ENCODE measurements at places on chromosomes 5 and 9.
A peak's percentile ranks its signal among the peaks of the same experiment; 100 is the strongest.

GRCh38 chr5:126924331-126925033 lies 105.9 kb downstream of the MARCHF3 start:
- DNase-seq = no peak

DNA sequence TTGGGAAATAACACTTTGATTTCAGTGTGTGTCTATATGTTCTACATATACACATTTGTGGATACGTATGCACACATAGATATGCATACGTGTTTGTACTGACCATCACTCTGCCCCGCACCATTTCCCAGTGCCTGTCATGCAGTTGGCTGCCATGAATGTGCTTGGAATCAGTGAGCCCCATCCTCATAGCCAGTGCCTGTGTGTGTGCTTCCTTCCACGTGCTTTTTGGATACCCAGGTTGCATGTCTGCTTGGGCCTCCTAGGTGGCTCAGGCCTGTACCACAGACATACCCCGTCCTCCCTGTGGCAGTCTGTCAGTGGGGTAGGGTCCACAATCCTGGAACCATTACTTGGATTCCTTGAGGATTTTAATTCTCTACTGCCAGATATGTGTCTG lies 243.6 kb downstream of the FANCC start:
- DNase-seq = no peak

DNA sequence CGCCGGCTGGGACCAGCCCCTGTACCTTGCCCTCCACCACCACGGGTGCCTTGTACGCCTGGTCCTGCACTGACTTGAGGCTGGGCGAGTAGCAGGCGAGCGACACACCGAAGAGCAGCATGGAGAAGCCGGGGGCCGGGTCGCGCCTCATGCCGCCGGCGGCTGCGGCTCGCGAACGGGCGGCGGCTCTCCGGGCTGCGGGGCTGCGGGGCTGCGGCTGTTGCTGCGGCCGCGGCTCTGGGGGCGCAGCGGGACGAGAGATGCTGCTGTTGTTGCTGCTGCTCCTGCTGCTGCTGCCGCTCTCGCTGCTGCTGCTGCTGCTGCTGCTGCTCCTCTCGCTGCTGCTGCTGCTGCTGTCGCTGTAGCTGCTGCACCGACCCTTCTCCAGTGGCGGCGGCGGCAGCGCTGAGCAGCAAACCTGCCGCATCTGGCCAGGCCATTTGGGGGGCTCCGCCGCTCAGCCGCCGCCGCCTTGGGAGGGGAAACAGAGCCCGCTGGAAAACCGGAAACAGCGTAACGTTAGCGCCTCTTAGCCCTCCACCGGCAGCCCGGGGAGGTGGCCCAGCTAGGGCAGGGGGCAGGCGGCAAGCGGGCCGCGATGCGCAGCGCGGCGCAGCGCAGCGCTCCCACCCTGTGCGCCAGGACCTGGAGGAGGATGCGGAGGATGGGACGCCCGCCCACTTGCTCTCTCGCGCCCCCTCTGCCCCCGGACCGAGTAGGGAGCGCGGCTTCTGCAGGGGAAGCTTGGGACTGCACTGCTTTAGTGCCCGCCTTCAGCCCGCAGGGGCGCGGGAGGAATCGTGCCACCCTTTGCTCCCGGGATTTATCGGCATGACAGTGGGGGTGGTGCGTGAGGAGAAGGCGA lies at the start of gene NRG2:
Gene NRG2 (minus strand): TSS at position 657 of the 865 bp plus-strand sequence.
- DNase-seq = peak; percentile 50

DNA sequence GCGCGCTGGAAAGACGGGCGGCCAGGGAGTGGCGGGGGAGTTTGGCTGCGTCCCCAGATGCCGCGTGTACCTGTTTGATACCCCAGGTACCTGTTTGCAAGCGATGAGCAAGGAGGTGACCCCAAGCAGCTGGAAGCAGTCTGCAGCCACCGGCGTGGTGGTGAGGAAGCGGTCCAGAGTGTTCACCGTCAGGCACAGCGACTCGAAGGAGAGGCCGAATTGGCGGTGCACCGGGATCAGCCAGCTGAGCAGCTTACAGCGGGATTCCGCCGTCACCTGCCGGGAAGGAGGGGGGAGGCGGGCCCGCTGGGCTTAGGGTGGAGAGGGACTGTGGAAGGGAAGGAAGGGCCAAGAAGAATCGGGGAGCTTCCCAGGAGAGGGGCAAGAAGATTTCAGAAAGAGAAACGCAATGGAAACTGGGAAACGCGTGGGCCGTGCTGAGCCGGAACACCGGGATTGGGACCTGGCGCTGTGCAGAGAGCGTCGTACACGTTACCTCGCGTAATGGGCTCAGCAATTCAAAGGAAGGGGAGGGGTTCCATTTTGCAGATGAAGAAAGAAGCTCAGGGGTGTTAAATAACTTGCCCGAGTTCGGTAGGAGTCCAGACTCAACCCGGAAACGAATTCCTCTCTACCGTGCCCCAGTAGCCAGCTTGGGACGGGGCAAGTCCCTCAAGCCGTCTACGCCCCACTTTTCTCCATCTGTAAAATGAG lies 980 bp downstream of the CCNO start:
- DNase-seq = no peak

GRCh38 chr9:13279284-13280141 lies at the start of gene MPDZ:
TSS of gene MPDZ (minus strand) at chr9:13279692. CDS start at chr9:13250315, 29,377 bp downstream.
- DNase-seq = no peak

DNA sequence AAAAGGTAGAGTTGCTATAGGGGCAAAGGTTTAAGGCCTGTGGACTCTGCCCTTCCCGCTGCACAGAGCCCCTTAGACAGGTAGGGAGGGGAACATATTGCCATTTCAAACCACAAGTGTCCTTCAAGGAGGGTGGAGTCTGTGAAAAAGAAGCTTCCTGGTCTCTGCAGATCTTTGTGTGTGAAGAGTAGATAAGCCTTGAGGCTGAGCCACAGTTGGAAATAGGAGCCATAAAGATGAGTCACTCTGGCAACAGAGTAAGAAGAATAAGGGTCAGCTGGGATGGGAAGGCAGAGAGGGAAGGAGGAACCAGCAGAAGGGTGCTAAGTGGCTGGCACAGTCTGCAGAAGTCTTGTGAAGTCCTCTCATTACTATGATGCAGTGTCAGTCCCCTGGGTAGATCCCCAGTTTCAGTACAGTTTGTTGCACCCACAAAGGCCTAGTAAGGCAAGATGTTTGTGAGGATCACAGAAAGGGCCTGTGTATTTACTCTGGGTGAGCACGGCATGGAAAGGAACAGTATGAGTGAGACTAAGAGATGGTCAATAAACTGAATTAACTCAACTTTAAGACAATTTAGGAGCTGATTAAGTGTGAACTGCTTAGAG lies 18.1 kb downstream of the GRXCR2 start:
- no peak for DNase-seq

DNA sequence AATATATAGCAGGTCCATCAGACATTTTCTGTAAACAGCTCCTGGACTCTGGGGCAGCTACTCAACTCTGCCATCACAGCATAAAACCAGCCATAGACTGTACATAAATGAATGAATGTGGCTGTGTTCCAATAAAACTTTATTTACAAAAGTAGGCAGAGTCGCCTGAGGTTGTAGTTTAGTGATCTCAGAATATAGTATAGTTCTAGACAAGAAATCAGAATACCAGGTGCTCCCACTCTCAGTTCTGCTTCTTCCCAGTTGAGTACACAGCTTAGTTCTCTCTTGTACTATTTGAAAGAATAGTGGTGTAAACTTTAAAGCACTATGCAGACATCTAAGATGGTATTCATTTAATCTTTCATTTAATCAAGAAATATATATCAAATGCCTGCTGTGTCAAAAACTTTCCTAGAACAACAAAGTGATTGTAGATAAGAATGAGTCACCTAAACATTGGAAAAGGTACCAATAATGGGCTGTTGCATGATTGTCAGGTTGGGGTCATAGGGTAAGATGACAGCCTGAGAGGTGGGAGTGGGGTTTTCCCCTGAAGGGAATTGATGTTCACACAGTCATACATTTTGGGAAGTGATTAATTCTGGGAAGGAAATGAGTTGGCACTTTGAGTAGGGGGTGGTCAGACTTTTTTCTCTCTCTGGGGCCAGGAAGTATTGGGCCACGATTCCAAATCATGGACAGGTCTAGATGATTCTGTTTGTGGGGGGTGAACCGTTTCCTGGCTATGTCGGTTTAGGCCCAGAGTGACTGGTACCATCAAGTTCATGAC lies 37.0 kb downstream of the TNFSF8 start:
- no peak for DNase-seq

GRCh38 chr9:132757016-132757415 lies 86.8 kb downstream of the GTF3C4 start:
- no peak for DNase-seq

DNA sequence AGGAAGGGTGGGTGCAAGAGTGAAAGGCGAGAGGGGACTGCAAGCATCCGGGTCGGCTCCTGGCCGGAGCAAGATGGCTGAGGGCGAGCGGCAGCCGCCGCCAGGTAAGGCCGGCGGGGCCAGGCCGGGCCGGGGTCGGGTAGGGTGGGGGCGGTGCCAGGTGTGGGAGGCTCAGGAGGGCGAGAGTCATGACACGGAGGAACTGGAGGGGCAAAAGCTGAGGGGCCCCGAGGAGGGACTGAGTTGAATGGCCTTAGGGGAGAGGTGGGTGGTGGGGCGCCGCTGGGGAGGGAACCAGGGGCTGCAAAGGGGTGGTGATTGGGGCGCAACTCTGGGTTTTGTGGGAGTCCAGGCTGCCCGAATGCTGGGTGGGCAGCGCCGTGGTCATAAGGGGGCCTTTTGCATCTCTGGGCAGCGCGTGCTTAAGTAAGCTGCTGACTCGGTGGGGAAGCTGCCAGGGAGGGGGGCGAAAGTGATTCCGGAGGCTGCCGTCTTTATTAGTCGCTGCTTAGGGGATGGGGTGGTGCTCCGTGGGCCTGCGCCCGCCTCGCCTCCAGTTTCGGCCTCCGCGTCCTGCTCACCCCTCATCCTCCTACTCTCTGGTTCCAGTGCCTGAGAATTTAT lies 425 bp downstream of the PTPA start:
- DNase-seq = peak; percentile 17

DNA sequence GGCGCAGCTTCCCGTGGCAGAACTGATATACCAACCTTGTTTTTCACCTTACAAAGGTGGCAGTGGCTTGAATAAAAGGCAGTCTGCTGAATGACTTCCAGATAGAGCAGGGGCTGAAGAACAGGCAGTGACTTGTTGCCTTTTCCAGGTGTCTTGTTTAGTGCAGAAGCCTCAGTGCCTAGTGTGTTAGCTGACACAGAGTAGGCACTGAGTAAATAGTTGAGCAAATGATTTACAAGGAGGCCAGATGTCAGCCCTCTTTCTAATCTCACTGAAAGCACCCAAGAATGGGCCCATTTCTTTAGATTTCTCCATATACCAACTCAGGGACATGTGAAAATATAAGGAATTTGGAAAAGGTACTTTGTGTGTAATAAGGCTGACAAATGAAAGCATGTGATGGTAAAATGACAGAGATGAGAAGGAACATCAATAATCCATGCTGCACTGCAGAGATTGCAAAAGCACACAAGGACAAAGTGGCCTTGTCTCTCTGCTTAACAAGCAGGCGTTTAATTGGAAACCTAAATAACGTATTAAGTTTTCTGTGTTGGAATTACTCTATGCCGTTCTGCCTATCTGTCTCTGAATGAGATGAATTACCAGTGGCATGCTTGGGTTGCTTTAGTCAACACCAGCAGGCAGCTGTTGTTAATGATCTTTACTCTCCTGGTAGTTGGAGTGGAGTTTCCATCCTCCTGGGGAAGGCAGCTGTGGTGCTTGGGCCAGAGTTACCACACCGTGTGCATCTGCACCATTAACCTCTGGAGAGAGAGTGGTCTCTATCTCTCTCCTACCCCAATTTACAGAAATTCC lies 360.1 kb upstream of the C9orf72 start:
- DNase-seq = no peak

DNA sequence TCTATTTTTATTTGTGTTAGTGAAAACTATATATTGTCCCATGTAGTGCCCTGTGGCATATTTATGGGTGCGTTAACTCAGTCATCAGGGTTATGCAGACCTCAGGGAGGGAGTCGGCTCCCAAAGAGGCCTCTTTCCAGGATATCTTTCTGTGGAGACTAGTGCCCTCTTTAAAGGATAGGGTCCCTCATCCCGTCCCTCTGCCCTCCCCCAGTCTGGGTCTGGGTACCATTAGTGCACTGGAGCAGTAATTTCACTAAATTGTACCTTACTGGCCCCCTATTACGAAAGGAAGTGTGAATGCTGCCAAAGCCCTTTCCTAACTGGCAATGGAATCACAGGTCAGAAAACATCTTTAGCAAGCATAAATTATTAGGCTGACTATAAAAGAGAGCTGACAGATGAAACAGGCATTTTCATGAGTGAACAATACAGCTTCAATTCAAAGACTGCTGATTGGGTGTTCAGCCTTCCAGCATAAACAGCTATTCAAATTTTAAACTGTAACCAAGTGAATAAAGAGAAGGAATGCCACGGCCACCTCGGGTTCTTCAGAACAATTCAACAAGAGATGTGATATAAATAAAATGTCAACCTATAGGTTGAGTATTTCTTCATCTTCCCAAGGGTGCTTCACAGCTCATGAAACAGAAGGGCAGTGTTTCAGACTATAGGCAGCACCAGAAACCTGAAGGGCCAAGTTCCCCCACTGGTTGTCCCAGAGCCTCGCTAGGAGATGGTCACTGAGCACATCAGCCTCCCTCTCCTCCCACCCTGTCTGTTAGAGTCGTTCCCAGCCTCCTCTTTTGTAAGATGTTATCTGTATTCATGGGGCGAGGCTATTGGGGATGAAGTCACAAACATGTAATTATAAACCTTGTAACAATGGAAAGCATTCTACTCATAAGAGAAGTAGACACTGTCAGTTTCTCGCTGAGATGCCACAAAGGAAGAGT lies 318.7 kb downstream of the TMEM161B start:
- DNase-seq = no peak

GRCh38 chr5:22560147-22560546 lies 293.0 kb downstream of the CDH12 start:
- DNase-seq = no peak

DNA sequence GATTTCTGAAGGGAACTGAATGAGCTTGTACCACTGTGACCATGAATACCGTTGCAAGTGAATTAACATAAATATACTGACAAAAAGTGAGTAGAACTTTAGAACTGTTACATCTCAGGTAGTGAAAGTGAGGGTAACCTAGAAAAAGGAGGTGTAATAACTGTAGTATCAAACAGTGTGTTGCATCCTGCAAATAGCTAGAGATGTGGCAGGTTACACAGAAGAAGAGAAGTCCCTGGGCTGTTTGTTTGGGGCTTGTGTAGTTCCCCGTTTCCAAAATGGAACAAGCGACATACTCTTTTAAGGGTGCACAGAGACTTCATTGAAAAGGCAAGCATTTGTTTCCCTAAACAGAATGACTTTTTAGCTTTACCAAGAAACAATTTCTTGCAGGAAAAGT lies 214.8 kb downstream of the NR3C1 start:
- DNase-seq = no peak

All from CD4-positive, alpha-beta T cell treated with Interleukin-12 subunit alpha and Interleukin-12 subunit beta, for 1 hour (primary cell).